GF-D8 (cell line): ENCODE measurements at places on chromosomes 3 and 15.

DNA sequence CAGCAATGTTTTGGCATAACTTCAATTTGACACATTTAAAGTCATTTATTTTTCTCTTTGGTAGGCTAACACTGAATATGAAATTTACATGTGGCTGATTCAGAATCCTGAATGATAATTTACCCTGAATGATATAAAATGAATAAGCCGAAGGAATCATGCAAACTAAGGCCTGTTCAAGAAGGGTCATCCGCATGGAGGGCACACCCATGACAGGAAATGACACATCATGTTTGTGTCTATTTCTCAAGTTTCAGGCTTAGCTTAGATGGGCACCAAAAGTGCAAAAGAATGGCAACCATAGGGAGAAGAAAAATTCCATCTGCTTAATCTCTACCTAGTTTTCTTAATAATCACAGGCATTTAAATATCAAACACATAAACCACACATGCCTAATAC lies 141.5 kb downstream of the DUT start:
- no peak for DNase-seq

GRCh38 chr3:132817646-132818177 lies 95.5 kb upstream of the NPHP3 start:
- DNase-seq, result no peak

- no peak for DNase-seq
These were observed 29.3 kb downstream of the LIMD1 start for GRCh38 chr3:45623846-45624245.

DNA sequence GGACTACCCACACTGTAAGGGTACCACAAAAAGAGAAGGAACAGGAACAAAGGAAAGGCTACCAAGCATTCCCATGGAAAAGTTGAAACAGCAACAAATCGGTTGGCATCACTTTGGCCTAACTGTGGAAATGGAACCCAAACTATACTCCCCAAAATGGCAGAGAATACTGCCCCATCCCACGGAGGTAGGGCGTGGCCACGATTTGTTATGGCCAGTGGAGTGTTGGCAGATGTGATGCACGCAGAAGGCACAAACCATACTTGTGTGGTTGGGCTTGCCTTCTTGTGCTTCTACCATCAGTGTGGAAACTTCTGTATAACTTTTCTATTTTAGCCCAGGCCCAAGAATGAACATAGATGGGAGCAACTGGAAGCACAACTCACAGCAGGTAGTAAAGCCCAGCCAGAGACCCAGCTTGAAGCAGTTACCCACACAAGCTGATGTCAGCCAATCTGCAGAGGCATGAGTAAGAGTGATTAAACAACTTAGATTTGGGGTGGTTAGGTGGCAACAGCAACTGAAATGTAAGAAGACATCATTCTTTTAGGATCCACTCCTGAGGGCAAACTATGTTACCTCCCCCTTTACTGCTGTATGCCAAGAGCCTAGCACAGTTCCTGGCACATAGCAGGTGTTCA lies 64.1 kb downstream of the BTD start:
- no peak for DNase-seq

DNA sequence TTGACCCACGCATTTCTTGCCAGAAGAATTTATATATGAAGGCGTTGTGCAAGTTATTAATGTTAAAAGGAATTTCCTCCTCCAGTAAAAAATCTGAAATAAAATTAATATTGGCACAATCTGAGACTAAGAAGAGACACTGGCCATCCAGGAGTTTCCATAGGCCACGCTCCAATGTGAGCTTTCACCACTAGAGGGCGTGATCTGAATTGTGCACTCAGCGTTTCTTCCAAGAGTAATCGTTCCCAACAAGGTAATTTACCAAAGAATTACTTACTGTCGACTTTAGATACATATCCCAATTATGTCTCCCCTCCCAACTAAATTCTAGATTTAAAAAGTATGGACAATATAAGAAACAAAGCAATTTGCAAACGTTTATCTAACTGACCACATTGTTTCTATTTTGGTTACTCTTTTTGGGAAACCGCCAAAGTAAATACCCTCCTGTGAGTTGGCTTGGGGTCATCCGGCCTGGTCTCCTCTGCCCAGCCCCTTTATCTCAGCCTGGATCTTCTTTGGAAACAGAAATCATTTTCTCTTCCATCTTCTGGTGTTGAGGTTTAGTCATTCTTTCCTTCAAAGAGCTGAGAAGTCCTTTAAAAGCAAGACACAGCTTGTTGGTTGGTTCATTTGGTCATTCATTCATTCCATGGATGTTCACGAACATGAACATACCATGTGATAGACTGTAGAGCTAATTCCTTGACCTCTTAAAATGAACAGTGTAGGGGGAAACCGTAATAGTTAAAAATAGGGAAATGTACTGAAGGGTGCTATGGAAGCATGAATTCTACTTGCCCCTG lies 26.2 kb downstream of the POLR2M start:
- no peak for DNase-seq

GRCh38 chr3:100838157-100838556 lies 128.9 kb downstream of the TFG start:
- DNase-seq, result no peak

DNA sequence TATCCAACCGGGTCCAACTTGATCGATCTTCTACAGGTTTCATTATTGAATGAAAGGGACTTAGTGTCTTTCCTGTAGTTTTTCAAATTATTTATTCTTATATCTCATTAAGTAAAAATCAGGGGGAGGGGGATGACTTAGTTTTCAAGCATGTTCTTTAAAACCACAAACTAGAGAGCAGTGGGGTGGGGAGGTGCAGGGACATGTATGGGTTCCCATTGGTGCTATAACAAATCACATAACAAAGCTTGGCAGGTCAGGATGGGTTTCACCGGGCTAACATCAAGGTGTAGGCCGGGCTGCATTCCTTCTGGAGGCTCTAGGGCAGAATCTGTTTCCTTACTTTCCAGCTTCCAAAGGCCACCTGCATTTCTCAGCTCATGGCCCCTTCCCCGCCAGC lies 32.7 kb downstream of the CCNL1 start:
- no peak for DNase-seq

DNA sequence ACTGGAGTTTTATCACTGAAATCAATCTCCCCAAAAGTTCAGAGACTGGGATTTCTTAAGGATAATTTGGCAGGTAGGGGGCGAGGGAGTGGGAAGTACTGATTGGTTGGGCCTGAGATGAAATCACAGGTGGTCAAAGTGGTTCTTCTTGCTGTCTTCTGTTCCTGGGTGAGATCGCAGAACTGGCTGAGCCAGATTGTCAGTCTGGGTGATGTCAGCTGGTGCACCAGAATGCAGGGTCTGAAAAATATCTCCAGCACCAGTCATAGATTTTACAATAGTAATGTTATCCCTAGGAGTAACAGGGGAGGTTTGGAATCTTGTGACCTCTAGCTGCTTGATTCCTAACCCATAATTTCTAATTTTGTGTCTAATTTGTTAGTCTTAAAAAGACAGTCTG lies 86.7 kb upstream of the SLC25A36 start:
- DNase-seq, result no peak

- no peak for DNase-seq
These were observed 55.6 kb downstream of the TMEM45A start for GRCh38 chr3:100548053-100548452.

DNA sequence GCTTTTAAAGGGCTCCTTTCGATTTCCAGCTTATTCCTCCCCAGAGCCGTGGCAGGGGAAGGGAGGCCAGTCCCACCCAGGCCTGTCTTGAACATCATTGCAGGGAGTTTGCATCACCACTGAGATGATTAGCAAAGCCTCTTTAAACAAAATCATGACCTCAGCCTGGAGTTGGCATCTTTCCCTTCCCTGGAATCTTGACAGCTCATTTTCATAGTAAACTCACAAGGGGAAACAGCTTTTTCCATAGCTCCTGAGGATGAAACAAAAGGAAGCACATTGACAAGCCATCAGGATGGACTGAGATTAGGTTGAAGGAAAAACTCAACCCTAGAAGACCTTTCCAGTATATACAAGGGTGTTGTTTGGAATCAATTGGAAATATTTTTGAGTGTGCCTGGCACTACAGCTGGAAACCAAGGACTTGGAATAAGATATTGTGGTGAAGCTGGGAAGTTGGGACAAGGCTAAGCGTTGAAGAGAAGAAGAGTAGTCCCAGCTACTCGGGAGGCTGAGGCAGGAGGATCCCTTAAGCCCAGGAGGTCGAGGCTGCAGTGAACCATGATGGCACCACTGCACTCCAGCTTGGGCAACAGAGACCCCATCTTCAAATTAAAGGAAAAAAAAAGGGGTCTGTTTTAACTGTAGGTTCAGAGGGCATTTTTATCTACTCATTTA lies 3.1 kb upstream of the LARP6 start:
- DNase-seq, result no peak

DNA sequence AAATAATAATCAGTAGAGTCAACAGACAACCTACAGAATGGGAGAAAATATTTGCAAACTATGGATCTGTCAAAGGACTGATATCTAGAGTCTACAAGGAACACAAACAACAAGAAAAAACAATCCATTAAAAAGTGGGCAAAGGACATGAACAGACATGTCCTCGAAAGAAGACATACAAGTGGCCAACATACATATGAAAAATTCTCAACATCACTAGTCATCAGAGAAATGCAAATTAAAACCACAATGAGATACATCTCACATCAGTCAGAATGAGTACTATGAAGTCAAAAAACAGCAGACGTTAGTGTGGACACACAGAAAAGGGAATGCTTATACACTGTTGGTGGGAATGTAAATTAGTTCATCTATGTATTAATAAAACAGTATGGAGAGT lies 33.7 kb downstream of the SLC2A2 start:
- no peak for DNase-seq

GRCh38 chr3:93988283-93988682 lies 8.3 kb downstream of the ARL13B start:
- DNase-seq, result no peak

DNA sequence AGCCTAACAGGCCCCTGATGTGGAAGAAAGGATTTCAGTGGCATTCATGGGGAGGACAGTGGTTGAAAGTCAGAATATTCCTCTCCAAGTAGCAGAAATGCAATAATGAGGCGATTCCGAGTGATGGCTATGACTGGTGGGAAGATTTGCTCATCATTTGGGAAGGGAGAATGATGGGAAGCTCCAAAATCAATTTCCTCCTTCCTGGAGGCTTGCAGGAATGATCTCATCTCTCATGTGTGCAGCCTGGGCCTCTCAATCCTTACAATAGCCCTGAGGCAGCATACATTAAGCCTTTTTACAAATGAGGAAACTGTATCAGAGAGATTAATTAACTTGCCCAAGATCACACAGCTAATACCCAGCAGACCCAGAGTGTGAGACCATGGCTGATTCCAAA lies 58.7 kb downstream of the BOC start:
- no peak for DNase-seq

GRCh38 chr3:145286937-145287336 lies 874.0 kb downstream of the PLOD2 start:
- no peak for DNase-seq

DNA sequence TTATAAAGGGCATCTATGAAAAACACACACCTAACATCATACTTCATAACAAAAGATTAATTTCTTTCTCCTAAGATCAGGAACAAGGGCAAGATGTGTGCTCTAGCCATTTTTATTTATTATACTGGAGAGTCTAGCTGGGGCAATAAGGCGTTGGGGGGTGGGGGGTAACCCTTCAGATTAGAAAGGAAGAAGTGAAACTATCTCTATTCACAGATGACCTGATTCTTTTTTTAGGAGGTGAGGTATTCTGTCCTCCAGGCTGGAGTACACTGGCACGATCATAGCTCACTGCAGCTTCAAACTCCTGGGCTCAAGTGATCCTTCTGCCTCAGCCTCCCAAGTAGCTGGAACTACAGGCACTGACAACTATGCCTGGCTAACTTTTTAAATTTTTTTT lies 89.5 kb upstream of the MANF start:
- DNase-seq, result no peak

GRCh38 chr3:174016186-174016585 lies 618.6 kb downstream of the NLGN1 start:
- DNase-seq, result no peak

- no peak for DNase-seq
These were observed 30.4 kb downstream of the GOLGA6L2 start for GRCh38 chr15:23416349-23417276.

DNA sequence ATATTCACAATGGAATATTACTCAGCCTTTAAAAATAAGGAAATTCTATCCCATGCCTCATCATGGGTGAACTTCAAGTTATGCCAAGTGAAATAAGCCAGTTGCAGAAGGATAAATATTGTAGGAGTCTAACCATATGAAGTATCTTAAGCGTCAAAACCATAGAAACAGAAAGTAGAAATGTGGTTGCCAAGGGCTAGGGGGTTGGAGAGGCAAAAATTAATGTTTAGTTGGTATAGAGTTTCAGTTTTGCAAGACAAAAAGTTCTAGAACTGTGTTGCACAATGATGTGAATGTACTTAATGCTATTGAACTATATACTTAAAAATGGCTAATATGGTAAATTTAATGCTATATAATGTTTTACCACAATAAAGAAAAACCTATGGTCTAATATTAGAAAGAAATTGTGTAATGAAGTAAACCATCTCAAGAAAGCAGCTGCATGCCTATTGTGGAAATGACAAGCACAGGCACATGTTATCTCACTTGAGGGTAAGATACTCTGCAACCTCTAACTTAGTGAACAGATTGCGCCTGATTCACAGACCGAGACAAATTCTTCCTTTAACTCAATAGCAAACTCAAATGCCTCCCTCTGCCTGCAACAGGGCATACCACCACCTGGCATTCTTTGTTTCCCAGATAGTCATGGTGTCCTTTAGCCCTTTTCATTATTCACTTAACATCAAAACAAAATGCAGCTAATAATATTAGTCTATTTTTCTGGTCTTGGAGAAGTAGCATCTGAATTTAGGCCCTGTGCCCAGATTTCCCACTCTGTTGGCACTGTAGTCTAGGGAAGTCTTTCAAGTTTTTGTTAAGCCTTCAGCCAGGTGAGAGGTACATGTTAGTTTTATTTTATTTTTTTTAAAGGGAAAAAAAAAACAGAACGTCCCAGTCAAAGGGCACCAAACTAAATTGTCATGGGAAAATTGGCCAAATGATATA lies 80.2 kb upstream of the ACP3 start:
- no peak for DNase-seq

DNA sequence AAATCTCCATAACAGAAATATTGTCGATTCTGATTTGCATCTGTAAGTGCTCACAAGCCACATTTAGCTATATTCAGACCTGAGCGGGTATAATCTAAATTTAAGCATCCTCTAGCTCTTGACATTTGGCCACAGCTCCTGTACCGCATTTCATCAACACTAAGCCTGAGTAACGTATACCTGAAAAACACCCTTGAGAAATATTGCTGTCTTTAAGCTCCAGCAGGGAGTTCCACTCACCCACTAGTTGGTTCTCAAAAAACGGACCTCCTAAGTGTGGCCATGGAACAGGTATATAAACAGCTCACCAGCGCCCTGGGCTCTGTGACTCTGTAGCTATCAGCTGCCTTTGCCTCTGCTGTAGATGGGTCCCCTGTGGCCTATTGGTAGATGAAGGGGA lies 80.7 kb downstream of the ABI3BP start:
- no peak for DNase-seq
